ENCODE measurements at places on chromosomes 5 and 9.

DNA sequence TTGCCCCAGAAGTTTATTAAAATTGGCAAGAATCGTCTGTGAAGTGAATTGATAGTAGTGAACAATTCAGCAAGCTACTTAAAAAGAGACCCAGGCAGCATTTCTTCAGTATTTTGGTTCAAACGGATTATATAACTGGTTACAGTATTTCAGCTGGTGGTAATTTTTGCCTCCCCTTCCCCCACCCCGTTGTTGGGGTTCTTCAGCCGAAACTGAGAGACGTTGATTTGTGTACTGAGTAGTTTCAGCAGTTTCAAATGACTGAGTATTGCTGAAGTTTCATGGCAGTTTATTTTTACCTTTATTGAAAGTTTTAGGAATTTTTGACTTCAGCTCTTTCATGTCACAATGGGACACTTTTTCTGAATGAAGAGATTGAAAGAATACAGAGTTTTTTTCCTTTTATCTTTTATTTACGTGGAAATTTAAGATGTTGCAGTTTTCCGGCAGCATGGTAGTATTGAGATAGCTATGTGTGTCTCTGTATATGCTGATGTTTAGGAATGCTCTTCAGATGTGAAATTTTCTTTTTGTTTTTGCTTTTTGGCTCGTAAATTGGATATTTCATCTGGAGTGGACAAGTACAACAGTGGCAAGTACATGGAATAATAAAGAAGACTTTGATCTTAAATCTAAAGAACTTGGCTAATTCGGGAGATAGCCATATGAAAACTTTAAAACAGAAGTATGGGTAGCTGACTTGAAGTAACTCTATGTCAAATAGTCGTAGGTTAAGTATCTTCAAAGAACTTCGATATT, 1.9 kb downstream of the GPBP1 start:
- DNase-seq: no peak

DNA sequence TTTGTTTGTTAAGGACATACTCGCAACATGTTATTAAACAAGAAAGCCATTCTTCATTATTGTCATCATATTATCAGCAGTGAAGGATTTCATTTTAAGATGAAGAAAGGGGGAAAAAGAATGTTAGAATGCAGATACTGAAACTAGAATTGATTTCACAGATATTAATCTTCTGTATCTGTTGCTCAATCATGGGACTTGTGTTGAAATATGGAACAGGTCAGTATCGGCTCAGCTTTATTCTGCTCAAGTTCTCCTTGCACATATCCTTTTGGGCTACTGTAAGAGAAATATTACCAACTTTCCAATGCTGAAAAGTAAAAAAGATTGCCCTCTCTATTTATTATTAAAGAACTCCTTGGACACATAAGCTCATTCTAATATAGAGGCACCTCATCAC, 13.8 kb upstream of the ANXA1 start:
- no peak for DNase-seq

DNA sequence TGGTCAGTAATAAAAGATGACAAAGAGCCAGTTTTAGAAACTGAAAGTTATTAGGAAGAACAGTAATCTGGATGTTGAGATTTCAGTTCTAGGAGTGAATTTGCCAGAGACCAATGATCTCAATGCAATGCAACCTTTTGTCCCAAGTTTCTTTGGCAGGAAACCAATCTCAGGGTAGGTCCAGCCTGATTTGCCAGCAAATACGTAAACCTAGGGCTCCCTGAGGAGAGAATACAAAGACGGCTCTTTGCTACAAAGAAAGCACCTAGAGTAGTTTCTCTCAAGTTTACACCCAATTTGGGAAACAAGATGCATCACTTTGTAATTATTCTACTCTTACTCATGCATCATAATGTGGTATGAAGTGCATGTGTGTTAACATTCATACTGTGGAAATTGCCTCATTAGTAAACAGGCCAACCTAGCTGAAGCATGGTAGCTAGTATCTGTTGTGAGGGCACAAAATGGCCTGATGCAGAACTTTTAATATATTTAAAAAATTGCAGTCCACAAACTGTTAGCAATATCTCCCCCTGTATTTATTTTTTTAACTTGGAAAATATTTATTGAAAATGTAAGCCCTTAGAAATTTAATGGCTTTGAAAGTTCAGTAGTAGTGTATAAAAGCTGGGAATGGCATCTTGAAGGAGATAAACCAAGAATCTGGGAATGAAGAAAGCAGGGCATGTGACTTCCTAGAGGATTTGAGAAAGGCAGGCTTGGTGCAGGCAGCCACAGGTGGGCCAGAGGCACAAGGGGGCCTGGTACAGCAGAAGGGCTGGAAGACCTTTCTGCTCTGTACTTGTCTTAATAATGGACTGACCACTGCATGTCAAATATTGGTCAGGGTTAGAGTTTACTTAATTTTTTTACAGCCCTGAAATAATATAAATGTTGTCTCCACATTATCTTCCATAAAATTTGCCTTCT, 59.5 kb downstream of the MAST4 start:
- no peak for DNase-seq

- no peak for DNase-seq
Measured at GRCh38 chr5:5264727-5265126, 124.6 kb downstream of the ADAMTS16 start.

- no peak for DNase-seq
Measured at GRCh38 chr9:127520941-127521918, 69.9 kb downstream of the LRSAM1 start.

All from stimulated activated CD8-positive, alpha-beta memory T cell treated with anti-CD3 and anti-CD28 coated beads, Interleukin-15, amount 100 ng/mL, for 4 hours (primary cell).